ENCODE measurements at places on chromosomes 2 and 18.

- DNase-seq: peak; percentile 18
These were observed 9.4 kb upstream of the AGFG1 start for GRCh38 chr2:227462462-227462951.

GRCh38 chr2:28523902-28524301 is 28.0 kb downstream of the PLB1 start:
- no peak for DNase-seq

DNA sequence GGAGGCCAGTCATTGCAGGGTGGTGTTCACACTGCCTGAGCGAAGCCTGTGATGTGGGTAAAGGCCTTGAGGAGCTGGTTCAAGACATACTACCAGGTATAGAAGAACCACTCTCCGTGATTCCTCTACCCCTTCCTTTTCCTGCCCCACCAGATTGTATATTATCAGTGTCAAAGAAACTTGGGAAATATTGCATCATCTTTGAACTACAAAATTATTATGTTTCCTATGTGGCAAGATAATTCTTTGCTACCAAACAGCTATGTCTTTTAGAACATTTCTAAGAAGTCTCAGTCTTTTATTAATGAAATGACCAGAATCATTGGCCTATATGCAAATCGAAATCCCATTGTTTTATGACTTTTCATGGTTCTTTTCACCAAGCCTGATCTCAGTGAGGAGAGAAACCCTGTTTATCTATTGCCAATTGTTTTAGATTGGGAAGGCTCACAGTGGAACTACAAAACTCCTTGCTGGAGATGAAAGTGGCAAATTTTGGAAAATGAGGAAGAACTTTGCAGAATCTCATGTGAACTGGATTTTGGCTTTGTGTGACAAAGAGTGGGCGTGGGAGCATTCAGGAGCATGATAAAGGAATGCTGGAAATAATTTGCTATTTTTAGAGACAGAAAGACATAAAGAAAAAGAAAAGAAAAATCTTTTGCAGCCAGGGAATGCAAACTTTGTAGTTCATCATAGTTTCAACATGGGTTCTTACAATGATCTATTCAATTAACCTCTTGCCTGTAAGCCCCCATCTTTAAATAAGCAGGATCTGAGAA is 286.9 kb downstream of the INSIG2 start:
- DNase-seq: no peak

DNA sequence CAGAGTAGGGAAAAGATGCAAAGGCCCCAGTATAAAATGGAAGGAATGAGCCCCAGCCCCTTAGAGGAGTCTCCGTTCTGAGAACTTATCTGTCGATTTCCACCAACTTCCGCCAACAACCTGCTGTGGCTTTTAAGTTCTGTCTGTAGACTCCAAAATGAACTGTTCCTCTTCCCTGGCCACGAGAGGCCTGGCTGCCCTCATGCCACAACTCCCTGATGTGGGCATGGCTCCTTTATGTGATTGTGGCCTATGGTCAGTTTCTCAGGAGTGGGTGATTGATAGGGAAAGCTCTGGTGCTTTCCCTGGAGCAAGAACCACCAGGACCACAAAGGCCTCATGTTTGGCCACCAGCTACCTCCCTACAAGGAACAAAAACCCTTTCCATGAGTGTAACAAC is 18.8 kb upstream of the CD207 start:
- DNase-seq: no peak

DNA sequence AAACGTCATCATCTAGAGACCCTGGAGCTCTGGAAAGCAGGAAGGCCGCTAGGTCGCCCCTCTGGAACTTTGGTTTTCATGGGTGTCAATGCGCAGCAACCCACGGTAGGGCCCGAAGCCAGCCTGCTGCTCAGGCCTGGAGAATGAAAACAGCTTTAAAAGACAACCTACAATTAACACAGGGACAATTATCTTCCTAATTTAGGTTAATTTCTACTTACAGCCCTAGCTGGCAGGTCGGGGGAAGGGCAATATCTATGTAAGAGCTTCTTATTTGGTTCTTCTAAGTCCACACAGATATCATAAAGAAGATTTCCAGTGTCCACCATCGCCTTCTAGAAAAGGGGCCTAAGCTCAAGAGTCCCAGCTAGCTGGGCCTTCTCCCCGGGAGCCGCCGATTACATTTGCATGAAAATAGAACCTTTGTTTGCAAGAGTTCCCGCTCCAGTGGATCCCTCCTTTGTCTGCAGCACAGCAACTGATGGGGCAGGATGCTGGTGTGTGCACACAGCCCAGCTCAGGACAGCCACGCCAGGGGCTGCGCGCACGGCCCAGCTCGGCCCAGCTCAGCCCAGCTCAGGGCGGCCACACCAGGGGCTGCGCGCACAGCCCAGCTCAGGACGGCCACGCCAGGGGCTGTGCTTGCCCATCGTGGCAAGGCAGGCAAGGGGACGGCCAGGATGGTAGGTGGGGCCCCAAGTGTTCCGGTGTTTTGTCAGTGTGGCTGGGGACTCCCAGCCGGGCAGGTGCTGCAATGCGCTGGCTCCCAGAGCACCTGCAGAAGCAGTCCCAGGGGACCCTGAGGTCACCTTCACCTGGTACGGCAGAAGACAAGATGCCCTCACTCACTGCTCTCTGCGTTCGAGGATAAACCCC is 109.1 kb downstream of the HDAC4 start:
- DNase-seq: no peak

DNA sequence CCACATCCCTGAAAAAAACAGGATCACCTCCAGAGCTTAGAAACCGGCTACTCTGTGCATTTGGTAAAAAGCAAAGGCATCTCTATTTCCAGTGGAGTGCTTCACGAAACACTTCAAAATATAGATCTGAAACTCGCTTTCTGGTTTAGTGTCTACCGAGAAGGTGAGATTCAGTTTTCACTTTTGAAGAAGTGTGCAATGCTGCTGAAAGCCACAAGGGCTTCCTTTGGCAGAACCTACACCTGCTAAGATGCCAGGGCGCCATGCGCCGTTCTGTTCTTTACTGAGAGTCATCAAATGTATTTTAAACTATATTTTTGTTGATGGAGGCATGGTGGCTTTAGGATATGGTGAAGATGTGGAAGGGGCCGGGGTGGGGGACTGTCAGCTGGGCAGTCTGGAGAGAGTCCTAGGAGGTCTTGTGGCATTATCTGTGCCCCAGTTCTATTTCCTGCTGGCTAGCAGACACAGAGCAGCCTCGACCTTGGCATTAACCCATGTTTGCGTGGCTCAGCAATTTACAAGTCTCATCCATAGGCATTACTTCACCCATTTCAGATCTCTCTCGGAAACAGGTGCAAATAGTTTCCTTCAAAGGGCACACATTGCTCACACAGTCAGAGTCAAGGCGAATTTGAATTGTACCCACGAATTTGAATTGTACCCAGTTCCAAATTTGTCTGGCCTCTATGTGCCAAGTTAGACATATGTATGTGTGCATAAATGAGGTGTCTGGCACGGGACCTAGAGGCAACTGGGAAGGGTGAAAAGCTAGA is 46.7 kb upstream of the KCNF1 start:
- no peak for DNase-seq

- peak; percentile 33 for DNase-seq
These were observed 590 bp downstream of the IFIH1 start for GRCh38 chr2:162317861-162318327.

- no peak for DNase-seq
These were observed 54.1 kb upstream of the SLC38A11 start for GRCh38 chr2:165009466-165009865.

DNA sequence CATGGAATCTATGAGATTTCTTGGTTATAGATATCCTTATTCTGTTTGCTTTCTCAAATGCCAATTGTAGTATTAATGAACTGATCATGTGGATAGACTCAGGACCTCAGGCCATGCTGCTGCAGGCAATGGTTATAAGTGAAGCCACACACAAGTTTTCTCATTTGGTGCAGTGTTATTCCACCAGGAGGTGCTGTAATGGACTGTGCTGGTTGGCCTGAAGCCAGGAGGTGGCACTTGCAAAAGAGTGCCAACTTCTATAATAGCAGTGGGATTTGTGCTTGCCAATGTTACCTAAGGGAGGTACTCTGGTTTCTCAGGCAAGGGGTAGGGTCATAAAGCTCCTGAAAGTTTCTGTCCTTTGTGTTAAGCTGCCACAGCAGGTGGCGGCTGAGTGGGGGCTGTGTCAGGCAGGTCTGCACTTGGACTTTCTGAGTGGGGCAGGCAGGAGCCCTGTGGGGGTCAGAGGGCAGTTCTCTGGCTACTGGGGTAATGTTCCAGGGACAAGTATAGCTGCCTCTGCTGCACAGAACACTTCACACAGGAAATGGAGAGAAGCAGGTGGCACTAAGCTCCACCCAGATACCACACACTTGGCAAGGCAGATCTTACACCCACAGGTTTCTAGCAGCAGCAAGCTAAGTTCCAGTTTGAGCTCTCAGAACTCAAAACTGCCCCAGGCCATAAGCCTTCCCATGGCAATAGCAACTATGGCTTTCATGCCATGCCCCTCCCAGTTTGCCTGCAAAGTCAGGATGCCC is 352.6 kb upstream of the CWC22 start:
- no peak for DNase-seq

- no peak for DNase-seq
These were observed 208.1 kb downstream of the CDH19 start for GRCh38 chr18:66395671-66396218.

DNA sequence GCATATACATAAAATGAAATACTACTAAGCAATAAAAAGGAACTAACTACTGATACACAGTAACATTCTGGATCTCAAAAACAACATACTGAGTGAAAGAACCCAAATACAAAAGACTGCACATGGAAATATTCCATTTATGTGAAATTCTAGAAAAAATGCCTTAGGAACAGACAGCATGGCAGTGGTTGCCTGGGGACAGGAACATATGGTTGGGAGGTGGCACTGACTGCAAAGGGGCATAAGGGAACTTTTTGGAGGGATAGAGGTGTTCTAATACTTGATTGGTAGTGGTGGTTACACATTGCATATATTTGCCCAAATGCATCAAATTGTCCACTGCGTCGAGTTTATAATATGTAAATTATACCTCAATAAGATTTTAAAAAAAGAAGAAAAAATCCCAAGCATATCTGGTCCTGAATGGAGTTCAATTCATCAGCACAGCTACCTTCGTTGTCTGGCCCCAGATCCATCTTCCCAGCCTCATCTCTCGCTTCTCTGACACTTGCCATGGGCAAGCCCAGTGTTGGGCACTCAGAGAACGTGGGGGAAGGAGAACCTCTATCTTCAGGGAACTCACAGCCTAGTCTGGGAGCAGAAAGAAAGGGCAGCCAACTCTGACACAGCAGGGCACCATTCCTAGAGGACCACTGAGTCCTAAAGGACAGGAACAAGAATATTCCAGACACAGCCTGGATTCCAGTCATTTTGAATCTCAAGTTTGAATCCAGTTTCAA is 8.6 kb upstream of the SMAD4 start:
- no peak for DNase-seq

DNA sequence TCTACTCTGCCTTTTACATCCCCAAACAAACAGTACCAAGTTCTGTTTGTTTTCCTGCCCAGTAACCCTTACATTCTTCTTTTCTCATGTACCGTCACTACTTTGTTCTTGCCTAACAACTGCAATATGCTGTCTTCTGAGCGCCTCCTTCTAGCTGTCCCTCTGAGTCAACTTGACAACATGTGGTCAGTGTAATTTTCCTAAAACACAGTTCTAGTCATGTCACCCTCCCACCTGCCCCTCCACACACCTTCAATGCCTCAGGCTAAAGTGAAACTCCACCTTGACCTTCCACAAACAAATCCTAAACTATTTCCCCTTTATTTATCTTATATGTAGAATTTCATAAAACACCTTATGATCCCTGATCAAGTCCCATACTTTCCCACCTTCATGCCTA is 124.6 kb upstream of the CD302 start:
- no peak for DNase-seq

DNA sequence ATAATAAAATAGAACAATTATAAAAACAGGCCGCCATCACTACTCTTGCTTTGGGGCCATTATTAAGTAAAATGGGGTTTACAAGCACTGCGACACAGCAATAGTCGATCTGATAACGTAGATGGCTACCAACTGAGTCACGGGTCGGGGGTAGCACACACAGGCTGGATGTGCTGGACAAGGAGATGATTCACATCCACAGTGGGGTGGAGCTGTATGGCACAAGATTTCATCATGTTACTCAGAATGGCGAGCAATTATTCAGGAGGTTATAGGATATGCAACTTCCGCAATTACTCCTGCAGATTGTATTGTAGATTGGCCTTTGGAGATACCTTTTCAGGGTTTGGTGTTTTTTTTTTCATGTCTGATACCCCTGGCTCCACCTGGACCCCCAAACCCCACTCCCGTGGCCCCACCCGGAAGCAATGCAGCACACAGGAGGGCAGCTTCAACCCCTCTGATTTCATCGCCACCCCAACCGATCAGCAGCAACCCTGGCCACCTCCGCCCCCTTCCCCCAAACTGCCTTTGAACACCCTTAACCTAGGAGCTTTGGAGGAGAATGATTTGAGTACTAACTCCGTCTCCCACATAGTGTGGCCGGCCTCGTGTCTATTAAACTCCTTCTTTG is 21.4 kb upstream of the MLPH start:
- DNase-seq: no peak

- DNase-seq: no peak
These were observed 18.0 kb downstream of the HJURP start for GRCh38 chr2:233836359-233836758.

GRCh38 chr2:75894170-75894569 is 183.5 kb upstream of the GCFC2 start:
- no peak for DNase-seq

- DNase-seq: no peak
These were observed 95.2 kb upstream of the RAB6C start for GRCh38 chr2:129884221-129884786.

- DNase-seq: peak; percentile 49
These were observed 63.6 kb downstream of the CIB4 start for GRCh38 chr2:26577442-26578112.

DNA sequence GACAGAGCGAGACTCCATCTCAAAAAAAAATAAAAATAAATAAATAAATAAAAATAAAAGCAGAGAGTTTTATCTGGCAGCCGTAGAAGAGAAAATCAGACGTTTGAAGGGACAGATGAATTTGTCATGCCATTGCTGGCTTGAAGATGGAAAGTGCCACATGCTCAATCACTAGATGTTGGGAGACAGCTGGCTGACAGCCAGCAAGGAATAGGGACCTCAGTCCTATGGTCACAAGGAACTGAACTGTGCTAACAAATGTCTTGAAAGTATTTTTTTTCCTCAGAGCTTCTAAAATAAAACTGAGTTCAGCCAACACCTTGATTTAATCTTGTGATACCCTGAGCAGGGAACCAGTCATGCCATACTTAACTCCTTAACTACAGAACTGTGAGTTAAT is 65.4 kb downstream of the DTNA start:
- DNase-seq: no peak

- DNase-seq: no peak
These were observed 146.3 kb downstream of the ANKRD44 start for GRCh38 chr2:197164141-197164754.

- DNase-seq: no peak
These were observed 231.3 kb upstream of the TANK start for GRCh38 chr2:160928854-160929301.

Measured in activated B cell treated with CpG ODN at 0.5 μM for 24 hours (primary cell).